Breast epithelium (tissue), 4 donors: ENCODE measurements at places on chromosomes 6 and 20.

DNA sequence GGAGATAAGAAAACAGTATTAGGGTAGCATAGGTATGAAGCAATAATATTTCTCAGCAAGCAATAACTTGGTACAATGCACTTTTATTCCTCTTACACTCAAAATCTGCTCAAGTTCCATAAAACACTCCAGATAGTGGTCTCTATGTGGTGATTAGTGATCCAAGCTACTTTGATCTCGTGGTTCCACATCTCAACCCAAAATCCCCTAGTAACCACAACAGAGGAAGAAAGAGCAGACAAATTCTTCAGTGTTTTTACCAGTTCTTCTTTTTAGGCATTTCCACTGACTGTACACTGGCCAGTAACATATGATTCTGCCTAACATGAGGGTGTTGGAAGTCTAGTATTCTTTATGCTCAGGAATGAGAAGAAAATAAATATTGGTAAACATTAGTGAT, 309.0 kb upstream of the PTCHD4 start:
- DNase-seq: no peak

- DNase-seq: no peak
These were observed 446.7 kb downstream of the DOK5 start for GRCh38 chr20:54922096-54922495.

DNA sequence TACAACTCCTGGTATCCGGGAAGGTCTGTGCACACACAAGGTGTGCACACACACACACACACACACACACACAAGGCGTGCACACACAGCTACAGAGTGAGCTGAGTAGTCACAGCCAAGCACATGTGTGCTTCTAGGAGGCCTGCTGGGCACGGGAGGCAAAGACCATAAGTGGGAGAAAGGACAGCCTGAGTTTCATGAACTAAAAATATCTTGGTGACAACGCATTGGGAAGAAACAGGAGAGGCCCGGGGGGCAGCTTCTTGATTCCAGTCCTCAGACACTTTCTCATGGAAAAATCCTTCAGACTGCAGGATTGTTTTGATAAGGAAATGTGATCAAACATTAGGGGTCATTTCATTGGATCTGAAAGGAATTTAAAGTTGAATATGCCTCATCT, 2.6 kb downstream of the TRAF3IP2 start:
- no peak for DNase-seq

DNA sequence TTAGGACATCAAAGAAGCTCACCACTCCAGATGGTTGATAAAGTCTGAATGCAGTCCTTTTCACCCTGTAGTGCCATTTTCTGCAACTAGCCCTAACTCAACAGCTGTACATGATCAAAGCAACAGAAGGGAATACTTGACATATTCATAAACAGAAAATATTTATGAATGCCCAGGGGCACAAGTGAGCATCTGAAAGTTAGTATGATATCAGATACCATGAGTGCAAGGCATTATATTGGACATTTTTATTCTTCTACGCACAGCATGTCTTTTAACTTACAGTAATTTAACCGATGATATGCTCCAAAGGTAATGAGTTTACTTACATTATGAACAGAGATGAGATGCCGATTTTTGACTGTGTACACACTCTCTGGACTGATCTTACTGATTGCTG, 142.0 kb downstream of the MCHR2 start:
- no peak for DNase-seq

- no peak for DNase-seq
These were observed 134.2 kb downstream of the MEI4 start for GRCh38 chr6:77786935-77787629.

- DNase-seq: no peak
These were observed 66.5 kb upstream of the ADGRG6 start for GRCh38 chr6:142235272-142235671.

- DNase-seq: no peak
These were observed 76.1 kb downstream of the DTD1 start for GRCh38 chr20:18663932-18664331.

DNA sequence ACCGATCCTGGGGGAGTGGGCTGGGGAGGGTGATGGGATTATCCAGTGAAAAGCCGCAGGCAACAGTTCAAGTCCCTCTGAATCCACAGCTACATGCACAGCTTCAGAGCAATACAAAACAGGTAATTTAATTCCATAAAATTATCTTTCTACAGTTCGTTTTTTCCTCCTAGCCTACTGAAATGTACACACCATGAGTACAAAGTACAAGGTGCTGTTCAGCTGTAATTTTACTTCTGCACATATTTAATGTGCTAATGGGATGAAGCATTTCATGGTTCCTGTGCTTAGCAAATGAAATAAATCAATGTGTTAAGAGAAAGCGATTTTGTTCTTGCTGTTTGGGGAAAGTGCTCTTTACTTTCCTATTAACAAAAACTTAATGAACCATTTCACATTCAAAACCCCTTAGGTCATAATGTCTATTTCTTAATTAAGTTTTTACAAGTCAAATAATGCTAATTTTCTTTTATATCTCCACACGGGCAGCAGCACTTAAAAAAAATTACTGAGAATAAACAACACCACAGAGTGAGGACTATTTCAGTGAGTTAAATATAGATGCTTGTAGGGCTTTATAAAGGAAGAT, 71.8 kb downstream of the INSM1 start:
- no peak for DNase-seq

- DNase-seq: no peak
These were observed 298.7 kb downstream of the TSHZ2 start for GRCh38 chr20:53270792-53271375.
